ENCODE measurements at places on chromosomes 3 and 15. TPM values are rescaled to one million over a fixed set of nuclear protein-coding genes. Genes with fewer than 3 reads are reported as not detected.

ATOSA gene
- 42.6 TPM for total RNA-seq

NR1D2 gene
- total RNA-seq, result 52.1 TPM

ECE2 gene
- total RNA-seq, result not detected

SEMA5B gene
- total RNA-seq, result 0.34 TPM

GOLGA8T gene
- total RNA-seq, result not detected

SHC4 gene
- total RNA-seq, result 4.7 TPM

ERICH6 gene
- total RNA-seq, result not detected

NAALADL2 gene
- 5.5 TPM for total RNA-seq

GNAT1 gene
- not detected for total RNA-seq

COL6A6 gene
- total RNA-seq, result 0.08 TPM

TBC1D23 gene
- total RNA-seq, result 37.7 TPM

GHSR gene
- not detected for total RNA-seq

RTP1 gene
- total RNA-seq, result not detected

EFL1 gene
- total RNA-seq, result 20.7 TPM

OR4M2 gene
- total RNA-seq, result not detected

GPR156 gene
- total RNA-seq, result 0.72 TPM

VPS8 gene
- 31.4 TPM for total RNA-seq

WNT7A gene
- total RNA-seq, result 2.4 TPM

ITGB5 gene
- 273 TPM for total RNA-seq

GCNT3 gene
- total RNA-seq, result not detected

RPLP1 gene
- 1,082 TPM for total RNA-seq

GASK1A gene
- total RNA-seq, result 1.4 TPM

All from lower leg skin (tissue), 4 donors.